ENCODE measurements at places on chromosomes 4 and X. TPM values are rescaled to one million over a fixed set of nuclear protein-coding genes. Genes with fewer than 3 reads are reported as not detected.

GRCh38 chr4:30181512-30181911, 538.7 kb upstream of the PCDH7 start:
- no peaks in the 10 kb centered on the region for H3K36me3 ChIP-seq
- H3K4me3 ChIP-seq = no peak overlapping the region
- H3K27ac ChIP-seq = no peak overlapping the region
- H3K27me3 ChIP-seq = no peaks in the 10 kb centered on the region
- DNase-seq = no peak

GRCh38 chrX:10157543-10157942, 768 bp downstream of the CLCN4 start:
- H3K27me3 ChIP-seq = peaks cover 47% of the 10 kb centered on the region
- peaks cover 3% of the 10 kb centered on the region for H3K4me1 ChIP-seq
- no peaks in the 10 kb centered on the region for H3K36me3 ChIP-seq
- no peak for DNase-seq

- H3K4me3 ChIP-seq = no peak overlapping the region
- no peak overlapping the region for H3K27ac ChIP-seq
- H3K27me3 ChIP-seq = peaks cover 3% of the 10 kb centered on the region
- no peak for DNase-seq
- no peaks in the 10 kb centered on the region for H3K36me3 ChIP-seq
Observed at GRCh38 chr4:25875281-25875745, 12.5 kb upstream of the SEL1L3 start.

DNA sequence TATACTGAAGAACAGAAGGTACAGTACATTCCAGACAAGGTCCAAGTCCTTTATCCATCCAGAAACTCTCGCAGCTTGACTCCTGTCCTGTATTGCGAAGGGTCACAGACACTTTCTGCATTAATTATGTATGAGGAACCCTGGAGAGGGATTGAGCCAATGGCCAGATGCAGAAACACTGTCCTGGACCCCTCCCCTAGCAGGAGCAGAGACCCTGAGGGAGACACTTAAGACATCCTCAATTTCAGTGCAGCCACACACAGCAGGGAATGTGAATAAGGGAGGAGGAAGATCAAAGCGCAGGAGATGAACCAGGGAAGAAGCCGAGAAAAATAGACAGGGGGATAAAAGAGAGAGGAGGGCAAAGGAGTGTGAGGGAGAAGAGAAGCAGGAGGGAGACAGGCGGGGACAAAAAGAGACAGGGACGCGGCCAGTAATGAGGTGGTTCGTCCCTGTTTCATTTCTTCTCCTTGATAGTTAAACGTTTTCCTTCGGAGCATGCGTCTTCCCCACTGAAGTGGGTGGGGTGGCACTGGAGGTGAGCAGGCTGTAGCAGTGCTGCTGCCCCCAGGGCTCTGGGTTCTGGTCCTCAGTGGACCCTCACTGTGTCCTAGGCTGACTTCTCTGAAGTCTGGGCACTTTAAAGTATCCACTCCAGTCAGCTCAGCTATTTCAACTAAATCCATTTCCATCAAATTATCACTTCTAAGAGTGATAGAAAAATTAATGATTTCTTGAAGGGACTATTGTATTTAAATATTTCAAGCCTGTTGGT, 356.4 kb upstream of the NOCT start:
- no peak overlapping the region for H3K27ac ChIP-seq
- no peak overlapping the region for H3K4me3 ChIP-seq
- H3K27me3 ChIP-seq = peaks cover 2% of the 10 kb centered on the region
- DNase-seq = no peak
- H3K36me3 ChIP-seq = no peaks in the 10 kb centered on the region
- no peaks in the 10 kb centered on the region for H3K4me1 ChIP-seq

- no peak for DNase-seq
- no peaks in the 10 kb centered on the region for H3K4me1 ChIP-seq
- no peaks in the 10 kb centered on the region for H3K36me3 ChIP-seq
- no peaks in the 10 kb centered on the region for H3K27me3 ChIP-seq
Observed at GRCh38 chr4:140980426-140981200, 152.7 kb downstream of the RNF150 start.

- no peak overlapping the region for H3K4me3 ChIP-seq
- no peak overlapping the region for H3K27ac ChIP-seq
- no peaks in the 10 kb centered on the region for H3K27me3 ChIP-seq
Observed at GRCh38 chr4:152310257-152310656, 225.6 kb downstream of the FBXW7 start.

DNA sequence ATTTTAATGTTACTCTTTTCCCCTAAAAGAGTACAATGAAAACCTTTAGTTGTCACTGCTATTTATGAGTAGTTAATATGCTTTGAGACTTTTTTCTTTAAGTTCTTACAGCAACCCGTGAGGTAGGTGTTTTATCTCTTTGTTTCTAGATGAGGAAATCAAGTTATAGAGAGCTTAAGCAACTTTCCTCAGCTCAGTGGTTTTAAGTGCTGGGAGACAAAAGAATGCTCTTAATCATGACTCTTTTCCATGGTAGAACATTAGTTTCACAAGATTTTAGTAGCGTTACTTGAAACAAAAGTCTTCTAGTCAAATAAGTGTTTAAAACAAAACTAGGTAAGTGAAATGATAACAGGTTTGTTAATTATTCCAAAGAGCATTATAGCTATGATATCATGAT, 354.7 kb upstream of the PITX2 start:
- H3K4me3 ChIP-seq = no peak overlapping the region
- no peaks in the 10 kb centered on the region for H3K27me3 ChIP-seq
- no peak overlapping the region for H3K27ac ChIP-seq
- no peak for DNase-seq
- no peaks in the 10 kb centered on the region for H3K36me3 ChIP-seq

DNA sequence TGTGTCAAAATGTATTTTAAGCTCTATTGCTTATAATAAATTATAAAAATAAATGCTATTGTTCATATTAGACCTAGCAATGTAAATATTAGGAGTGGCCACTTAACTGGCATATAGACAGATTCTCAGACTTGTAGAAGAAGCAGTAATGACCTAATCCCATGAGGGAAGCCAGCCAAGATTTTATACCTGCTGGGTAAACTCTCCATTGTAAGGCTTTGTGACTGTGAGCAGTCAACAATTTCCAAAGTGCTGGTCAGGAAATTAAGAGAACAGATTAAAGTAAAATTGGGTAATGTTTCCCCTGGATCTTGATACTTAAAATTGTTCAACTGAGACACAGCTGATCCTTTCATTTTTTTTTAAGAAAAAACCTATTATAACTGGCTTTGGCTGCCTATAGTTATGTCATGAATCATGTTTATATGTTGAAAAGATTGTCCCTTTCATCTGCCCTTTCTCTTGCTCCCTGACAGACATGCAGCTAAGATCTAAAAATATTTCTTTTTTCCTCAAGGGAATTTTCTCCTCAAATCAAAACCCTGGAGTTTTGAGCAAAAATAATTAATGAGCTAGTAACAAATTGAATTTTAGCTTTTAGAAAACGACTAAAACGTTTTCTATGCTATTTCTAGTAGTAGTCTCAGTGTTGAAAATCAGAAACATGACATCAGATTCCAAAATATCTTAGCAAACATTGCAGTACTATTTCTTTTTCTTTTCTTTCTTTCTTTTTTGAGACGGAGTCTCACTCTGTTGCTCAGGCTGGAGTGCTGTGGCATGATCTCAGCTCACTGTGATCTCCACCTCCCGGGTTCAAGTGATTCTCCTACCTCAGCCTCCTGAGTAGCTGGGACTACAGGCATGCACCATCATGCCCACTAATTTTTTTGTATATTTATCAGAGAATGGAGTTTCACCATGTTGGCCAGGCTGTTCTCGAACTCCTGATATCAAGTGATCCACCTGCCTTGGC, 77.9 kb downstream of the ADGRL3 start:
- no peaks in the 10 kb centered on the region for H3K36me3 ChIP-seq
- DNase-seq = no peak
- no peak overlapping the region for H3K4me3 ChIP-seq
- no peak overlapping the region for H3K27ac ChIP-seq
- H3K27me3 ChIP-seq = no peaks in the 10 kb centered on the region

DNA sequence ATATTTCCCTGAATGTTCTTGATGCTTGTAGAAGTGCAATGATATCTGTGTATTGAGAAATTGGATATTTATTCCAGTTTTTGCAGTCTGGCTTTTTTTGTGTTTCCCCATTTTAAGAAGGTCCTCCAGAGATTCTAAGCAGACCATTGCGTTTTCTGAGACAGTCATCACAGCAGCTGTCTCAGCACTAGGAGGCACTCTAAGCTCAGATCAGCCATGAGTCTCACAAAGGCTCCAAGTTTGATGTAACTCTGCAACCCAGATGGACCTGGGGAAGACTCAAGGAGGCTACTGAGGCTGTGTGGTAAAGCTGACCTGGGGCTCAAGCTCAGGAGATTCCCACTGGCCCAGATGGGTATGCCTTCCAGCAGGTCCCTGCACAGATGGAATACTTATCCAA, 89.3 kb upstream of the CYLC1 start:
- no peaks in the 10 kb centered on the region for H3K4me1 ChIP-seq
- no peak overlapping the region for H3K4me3 ChIP-seq
- DNase-seq = no peak
- no peak overlapping the region for H3K27ac ChIP-seq
- H3K27me3 ChIP-seq = no peaks in the 10 kb centered on the region

DNA sequence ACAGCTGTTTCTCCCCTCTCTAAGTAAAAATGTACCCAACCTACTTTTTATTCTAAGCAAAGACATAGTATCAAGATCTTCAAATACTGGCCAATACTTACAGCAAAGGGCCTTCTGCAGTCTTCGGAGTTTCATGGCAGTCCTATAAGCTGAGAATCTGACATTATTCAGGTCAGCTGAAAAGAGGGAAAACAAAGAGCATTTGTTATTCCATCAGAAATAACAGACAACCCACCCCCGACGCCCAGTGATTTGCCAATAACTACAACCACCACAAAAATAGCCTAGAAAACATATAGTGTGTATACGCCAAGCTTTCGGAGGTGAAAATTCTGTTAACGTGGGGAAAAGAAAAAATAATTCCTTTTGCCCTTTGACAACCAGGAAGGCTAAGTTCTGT, 151.1 kb upstream of the FTHL17 start:
- H3K36me3 ChIP-seq = no peaks in the 10 kb centered on the region
- no peak overlapping the region for H3K27ac ChIP-seq
- no peak for DNase-seq
- no peak overlapping the region for H3K4me3 ChIP-seq
- no peaks in the 10 kb centered on the region for H3K27me3 ChIP-seq

DNA sequence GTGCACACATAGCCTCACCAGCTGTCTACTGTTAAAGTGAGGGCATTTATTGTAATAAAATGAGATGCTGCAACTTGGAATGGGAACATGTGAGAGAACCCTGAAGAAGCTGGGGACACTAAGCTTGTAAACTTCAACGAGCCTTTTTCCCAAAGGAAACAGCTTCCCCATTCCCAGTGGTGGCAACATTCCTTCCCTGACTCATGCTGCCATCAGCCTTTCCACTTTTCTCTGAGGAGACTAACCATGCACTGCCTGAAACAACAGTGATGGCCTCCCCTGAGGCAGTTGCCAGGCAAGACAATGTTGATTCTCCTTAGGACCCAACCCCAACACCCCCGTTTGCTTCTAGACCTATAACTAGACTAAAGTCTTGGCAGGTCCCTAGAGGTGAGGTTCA, 928.3 kb downstream of the GLUD2 start:
- H3K27me3 ChIP-seq = no peaks in the 10 kb centered on the region
- H3K4me1 ChIP-seq = no peaks in the 10 kb centered on the region
- no peak for DNase-seq

DNA sequence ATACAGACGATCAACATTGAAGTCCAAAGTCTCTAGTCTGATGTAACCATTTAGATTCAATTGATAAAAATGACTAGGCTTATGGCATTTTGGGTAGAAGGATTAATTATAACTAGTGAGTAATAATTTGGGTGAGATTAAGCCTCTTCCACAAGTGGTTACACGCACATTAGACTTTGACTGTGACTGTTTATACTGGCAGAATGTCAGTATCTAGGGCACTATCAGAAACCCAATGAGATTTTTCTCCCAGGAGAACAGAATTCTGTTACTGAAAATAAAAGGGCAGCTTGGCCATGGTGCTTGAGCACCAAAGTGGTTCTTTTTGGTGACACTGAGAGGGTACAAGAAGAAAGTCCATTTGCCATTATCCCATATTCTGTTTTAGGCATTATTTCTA, 3.3 kb downstream of the PLS3 start:
- no peaks in the 10 kb centered on the region for H3K36me3 ChIP-seq
- peaks cover 4% of the 10 kb centered on the region for H3K4me1 ChIP-seq
- H3K27ac ChIP-seq = no peak overlapping the region
- peaks cover 21% of the 10 kb centered on the region for H3K27me3 ChIP-seq
- H3K4me3 ChIP-seq = no peak overlapping the region
- DNase-seq = no peak

DNA sequence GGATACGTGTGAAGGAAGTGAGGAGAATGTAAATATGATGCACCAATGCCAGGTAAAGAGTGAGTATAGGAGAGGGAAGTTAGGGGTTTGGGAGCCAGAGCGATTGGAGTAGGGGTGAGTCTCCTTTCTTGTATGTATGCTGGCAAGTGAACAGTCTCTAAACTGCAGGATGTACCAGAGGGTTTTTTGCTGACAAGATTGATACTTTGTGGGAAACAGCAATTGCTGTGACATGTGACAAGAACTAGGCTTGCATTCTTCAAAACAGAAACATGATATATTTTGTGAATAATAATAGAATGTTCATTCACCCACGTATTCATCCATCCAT, 706 bp downstream of the CHIC1 start:
- peak overlapping the region; percentile 99 for H3K27ac ChIP-seq
- no peak for DNase-seq
- H3K27me3 ChIP-seq = no peaks in the 10 kb centered on the region
- no peaks in the 10 kb centered on the region for H3K36me3 ChIP-seq

DNA sequence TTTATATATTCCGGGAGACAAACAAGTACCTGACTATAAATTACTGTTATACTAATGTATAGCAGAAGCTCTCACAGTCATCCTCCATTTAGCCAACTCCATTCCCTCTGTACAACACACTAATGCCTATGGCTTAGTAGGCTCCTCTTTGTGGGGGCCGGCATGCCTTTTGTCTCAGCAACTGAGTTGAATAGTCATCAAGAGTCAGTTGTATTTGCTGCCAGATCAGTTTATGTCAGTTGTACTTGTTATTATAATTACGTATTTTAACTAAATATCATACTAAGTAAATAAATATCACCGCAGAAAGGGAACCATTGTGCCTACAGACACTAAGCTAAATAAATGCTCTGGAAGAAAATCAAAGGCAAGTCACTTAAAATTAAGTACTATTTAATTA, 9.9 kb downstream of the PRMT9 start:
- DNase-seq = no peak
- H3K4me3 ChIP-seq = no peak overlapping the region
- H3K4me1 ChIP-seq = peaks cover 4% of the 10 kb centered on the region
- no peak overlapping the region for H3K27ac ChIP-seq
- H3K27me3 ChIP-seq = no peaks in the 10 kb centered on the region

DNA sequence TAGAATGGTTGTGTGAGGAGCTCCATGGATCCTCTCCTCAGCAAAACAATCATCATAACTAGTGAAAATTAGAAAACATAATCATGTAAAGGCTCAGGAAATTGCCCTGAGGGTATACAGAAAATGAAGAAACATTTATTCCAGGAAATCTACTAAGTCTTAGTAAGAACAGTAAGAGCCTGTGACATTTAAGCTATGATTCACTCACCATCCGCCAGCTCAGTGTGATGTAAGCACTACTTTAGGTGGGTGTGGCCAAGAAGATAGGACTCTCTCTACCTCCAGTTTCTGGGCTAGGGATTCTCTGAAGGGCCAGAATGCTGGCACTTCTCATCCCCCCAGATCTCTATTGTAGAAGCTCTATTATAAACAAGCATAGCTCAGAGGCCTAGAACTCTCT, 147.5 kb downstream of the DLG3 start:
- no peaks in the 10 kb centered on the region for H3K36me3 ChIP-seq
- H3K27ac ChIP-seq = no peak overlapping the region
- H3K4me1 ChIP-seq = peaks cover 9% of the 10 kb centered on the region

PPM1K gene
- 68.5 TPM for total RNA-seq

SLC10A6 gene
- not detected for total RNA-seq

NUDT10 gene
- 0.15 TPM for total RNA-seq

BEND2 gene
- total RNA-seq = not detected

VCX2 gene
- not detected for total RNA-seq

FAM156B gene
- 15.7 TPM for total RNA-seq

SAGE1 gene
- total RNA-seq = not detected
